ENCODE measurements at places on chromosomes 16 and 17.

DNA sequence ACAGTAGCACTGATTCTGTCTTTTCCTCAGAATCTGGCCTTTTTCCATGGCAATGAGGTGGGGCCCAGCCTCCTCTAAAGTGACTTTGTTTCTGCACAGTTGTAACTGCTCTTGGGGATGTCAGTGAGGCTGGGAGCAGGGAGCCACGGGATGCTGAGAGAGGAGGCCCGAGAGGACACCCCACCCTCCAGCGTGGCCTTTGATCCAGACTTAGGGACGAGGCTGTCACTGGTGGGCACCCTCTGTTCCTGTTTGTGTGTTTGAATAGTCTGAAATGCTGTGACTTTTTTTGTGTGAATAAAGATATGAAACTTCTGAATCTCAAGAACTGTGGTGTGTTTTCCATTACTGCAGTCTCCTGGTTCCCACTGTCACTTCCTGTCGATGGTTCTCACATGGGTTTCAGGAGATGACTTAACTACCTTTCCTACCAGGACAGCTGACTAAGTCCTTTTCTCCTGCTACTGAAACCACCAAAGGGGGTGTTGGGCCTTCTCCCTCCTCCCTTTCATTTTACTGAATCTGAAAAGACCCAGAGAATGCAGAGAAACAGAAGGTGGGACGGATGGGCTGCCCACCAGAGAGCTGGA, 18.6 kb downstream of the KCTD2 start:
- no peak for DNase-seq

GRCh38 chr16:57994778-57995177, 5.7 kb downstream of the ZNF319 start:
- no peak for DNase-seq

DNA sequence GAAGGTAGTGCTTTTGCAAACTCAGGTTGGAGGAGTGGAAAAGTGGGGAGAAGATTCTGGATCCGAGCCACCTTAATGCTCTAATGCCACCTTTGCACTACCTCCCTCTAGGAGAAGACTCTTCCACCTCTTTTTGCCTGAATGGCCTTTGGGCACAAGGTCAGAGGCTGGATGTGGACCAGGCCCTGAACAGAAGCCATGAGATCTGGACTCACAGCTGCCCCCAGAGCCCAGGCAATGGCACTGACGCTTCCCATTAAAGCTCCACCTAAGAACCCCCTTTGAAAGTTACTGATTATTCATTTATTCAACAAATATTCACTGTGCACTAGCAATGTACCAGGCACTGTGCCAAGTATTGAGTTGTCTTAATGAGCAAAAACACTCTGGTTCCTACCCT, 3.2 kb downstream of the SHBG start:
- DNase-seq: no peak

GRCh38 chr16:85422196-85422631, 190.9 kb upstream of the GSE1 start:
- DNase-seq: no peak

GRCh38 chr17:57210224-57210553, 46.1 kb upstream of the MSI2 start:
- DNase-seq: no peak

DNA sequence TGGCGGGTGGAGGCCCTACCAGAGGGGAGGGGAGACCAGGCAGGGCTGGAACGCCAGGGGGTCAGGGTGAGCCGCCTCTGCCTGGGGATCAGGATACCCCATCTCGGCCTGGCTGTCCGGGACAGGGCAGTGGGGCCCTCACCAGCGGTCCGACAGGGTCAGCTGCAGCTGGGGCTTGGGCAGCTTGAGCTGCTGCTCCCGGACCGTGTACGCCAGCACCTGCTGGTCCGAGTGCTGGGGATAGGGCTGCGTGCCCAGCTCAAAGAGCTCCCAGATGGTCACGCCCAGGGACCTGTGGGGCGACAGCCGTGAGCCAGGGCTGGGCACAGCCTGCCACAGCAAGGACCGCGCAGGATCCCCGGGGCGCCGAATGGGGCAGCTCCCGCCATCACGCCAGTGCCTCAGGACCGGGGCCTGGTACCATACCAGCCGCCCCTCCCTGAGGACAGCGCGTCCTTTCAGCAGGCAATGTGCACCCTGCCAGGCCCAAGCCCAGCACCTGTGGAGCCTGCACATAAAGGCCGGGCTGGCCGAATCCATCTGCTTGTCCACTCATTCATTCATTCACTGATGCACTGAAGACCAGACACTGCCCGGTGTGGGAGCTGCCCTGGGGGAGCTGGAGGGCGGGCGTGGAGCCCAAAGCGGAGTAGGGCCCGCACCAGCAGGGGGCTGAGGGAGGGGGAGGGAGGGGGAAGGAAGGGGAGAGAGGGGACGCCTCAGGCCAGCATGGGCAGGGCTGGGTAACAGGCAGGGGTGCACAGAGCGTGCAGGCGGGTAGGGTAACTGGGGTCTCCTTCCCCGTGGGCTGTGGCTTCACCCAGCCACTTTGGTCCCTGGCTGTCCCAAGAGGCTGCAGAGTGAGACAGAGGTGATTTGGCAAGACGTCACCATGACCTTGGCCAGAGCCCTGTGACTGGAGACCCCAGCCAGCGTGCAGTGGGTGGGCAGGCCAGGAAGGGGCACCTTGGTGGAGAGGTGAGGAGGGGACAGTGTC, 42.0 kb upstream of the PVALEF start:
- DNase-seq: no peak

- no peak for DNase-seq
These were observed 34.0 kb downstream of the RAB11FIP4 start for GRCh38 chr17:31425282-31426040.

DNA sequence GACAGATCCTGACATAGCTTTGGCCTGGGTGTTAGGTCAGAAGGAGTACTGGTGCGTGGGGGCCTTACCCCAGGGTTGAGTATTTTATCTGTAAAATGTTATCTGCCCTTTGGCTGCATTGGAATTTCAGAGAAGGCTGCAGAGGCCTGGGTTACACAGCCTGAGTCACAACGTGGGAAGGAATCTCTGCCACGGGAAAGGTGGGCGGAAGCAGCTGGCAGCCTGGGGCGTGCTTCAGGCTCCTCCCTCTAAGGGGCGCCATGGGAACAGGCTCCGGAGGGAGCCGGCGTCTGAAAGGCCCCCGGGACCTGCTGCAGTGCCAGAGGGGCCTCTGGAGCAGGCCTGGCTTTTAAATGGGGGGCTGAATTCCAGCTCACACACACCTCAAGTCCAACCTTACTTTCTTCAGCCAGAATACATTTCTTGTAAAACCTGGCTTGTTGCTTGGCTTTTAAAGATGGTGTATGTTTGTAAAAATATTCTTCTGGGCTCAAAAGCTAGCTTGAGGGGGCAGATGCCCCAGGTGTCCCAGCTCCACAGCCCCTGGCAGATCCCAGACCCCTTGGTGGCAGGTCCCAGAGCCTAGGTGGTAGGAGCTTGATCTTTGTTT, 142.2 kb downstream of the RAB11FIP4 start:
- DNase-seq: peak; percentile 64

DNA sequence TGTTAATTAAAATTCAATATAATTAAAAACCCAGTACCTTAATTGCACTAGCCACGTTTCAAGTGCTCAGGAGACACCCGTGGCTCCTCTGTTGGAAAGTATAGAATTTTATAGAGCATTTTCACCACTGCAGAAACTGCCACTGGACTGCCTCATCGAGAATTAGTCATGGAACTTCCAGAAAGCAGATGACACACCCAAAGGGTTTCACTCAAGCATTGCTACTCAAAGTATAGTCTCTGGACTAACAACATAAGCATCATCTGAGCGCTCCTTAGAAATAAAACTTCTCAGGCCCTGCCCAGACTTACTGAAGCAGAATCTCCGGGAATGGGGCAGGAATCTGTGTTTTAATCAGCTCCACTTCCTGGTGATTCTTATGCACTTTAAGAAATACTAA, 63.5 kb upstream of the GPR139 start:
- DNase-seq: no peak

DNA sequence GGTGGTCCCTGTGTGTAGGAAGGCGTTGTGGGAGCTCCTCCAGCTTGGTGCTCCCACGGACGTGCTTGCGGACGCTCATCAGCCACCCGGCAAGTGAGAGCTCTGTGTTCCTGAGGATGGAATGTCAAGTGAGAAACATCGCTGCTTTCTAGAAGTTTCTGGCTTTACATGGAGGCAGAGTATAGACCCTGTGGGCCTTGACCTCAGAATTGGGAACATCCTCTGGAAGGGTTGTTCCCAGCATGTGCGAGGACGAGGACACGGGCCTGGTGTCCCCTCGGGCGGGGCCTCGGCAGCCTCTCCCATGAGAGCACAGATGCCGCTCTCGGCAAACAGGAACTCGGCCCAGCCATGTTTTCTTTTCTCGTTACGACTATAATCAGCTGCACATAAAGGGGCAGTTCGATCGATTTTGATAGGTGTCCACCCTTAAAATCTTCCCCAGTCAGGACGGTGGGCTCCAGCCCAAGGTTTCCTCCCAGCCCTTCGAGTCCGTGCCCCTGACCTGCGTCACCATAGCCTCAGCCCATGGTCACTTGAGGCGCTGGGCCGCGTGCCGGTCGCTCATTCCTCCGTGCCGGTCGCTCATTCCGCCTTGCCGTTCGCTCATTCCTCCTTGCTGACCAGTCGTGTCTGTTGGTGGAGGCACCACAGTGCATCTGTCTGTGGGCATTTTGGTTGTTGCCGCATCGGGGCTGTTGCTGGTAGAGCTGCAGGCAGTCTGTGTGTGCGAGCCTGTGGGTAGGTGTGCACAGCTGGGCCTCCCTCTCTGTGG, 91.3 kb upstream of the ZNF750 start:
- DNase-seq: no peak

Measured in AG04450 (cell line).